ENCODE measurements at places on chromosomes 11 and 22. TPM values are rescaled to one million over a fixed set of nuclear protein-coding genes. Genes with fewer than 3 reads are reported as not detected.

DNA sequence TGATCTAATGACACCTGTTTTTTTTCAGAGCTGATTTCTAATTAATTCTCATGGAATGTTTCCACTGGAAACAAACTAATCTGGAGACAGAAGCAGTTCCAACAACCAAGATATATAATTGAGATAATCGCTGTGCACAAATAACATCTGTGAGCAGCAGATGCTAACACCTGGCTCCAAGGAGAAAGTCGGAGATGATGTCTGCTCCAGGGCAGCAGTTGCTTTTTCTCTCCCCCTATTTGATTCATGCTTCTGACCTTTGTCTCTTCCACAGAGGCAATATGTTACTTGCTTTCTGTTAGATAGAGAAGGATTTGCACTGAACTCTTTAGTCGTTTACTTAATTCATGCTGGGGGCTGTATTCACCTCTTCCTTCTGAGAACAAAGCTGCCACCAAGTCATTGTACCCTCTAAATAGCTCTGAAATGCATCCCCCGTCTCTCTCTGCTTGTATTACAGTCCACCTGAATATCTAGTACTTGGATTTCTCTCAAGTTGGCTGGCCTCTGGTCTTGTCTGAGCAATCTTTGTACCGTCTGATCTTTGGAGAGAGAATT, 187.4 kb downstream of the MYO18B start:
- DNase-seq, result no peak

PRDM10 gene
- 4.3 TPM for total RNA-seq

- no peak for DNase-seq
These were observed 1.8 kb downstream of the ST3GAL4 start for GRCh38 chr11:126357055-126357962.

GRCh38 chr22:29073618-29074275, 912 bp downstream of the KREMEN1 start:
- DNase-seq, result no peak

- no peak for DNase-seq
These were observed 1173.0 kb upstream of the CNTN5 start for GRCh38 chr11:97847730-97848129.

TEF gene
- 6.9 TPM for total RNA-seq

DNA sequence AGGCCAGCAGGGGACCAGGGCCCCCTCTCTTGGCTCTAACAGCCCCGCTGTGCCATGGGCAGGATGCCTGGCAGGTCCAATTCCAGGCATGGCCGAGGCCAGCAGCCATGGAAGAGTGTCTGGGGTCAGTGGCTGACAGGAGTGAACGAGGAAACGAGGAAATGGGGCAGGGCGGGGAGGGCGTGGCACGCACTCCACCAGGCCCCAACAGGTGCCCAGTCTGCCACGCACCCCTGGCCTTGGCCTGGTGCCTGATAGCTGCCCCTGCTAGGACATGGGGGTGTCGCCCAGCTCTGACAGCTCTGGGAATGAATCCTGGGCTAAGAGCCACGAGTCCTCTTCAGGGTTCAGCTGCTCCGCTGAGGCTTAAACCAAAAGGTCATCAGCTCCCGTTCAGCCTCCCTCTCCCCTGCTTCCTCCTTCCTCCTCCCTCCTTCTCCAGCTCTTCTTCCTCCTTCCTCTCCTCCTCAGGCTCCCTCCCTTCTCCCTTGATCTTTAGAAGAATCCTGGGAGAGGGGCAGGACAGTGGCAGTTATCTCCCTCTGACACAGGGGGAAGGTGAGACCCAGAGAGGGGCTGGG, 11.5 kb upstream of the TBC1D22A start:
- DNase-seq, result no peak

DNA sequence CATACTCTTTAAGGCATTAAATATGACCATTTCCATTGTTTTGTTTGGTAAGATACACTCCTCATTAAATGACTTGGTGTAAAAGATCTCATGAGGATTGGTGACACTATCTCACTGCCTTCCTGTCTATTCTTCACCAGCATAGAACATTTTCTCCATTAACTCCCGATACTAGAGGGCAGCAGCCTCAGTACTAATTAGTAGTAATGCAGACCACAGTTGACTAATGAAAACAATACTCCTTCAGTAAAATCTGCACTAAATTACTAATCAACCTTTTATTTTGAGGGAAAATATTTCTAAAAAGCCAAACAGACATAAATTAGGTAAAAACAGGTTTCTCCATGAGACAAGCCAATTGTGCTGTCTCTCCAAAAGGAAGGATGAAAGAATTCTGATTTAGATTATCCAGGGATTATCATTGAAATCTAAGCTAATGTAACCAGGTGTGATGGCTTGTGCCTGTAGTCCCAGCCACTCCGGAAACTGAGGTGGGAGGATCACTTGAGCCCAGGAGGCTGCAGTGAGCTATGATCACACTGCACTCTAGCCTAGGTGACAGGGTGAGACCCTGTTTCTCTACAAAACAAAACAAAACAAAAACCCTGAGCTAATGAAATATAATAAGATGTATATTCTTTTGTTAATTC, 9.4 kb downstream of the PGM2L1 start:
- DNase-seq, result peak; percentile 80

DNA sequence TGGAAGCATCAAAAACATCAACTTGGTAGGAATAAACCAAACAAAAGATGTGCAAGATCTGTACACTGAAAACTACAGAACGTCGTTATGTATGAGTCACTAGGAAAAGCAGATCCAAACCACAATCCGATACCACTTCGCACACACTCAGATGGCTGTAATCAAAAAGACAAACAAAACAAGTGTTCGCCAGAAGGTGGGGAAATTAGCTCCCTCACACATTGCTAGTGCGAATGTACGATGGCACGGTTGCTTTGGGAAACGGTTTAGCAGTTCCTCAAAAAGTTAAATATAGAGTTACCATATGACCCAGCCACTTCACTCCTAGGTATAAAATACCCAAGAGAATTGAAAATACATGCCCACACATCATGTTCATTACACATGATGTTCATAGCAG, 14.8 kb upstream of the CARD10 start:
- no peak for DNase-seq

- DNase-seq, result no peak
These were observed 13.9 kb downstream of the OTUB1 start for GRCh38 chr11:64000026-64000739.

CFAP300 gene
- not detected for total RNA-seq

- DNase-seq, result peak; percentile 95
These were observed 21.5 kb downstream of the PRRG4 start for GRCh38 chr11:32851251-32851650.

GRCh38 chr22:44669561-44669976, 32.4 kb upstream of the PRR5 start:
- peak; percentile 52 for DNase-seq

DNA sequence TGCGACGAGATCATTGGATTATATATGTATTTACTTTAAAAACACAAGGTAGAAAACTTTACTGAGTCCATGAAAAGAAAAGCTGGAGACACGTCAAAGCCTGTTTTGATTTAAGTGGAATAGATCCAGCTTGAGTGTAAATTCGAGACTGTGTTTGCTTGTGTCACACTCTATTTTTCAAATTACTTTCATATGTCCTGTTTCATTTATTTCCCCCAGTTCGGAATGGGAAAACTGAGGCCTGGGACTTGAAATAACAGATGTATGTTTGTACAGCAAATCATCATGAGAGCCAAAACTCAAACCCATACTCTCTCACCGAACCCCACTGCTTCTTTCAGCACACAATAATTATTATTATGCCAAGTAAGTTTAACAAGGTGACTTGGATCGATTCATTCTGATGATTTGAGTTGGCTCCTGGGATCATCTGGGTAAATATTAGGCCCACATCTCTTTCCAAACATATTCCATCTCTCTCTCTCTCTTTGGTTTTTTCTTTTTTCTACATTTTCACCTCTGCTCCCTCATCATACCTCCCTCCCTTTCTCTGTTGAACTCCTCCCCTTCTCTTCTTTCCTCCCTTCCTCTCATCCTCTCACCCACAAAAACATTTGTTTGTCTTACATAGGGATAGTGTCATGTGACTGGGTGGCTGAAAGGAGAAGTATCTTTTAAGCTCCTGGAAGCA, 21.2 kb downstream of the FZD4 start:
- no peak for DNase-seq

GRCh38 chr11:126434950-126435335, 79.5 kb downstream of the ST3GAL4 start:
- DNase-seq, result no peak

HEPHL1 gene
- not detected for total RNA-seq

DNA sequence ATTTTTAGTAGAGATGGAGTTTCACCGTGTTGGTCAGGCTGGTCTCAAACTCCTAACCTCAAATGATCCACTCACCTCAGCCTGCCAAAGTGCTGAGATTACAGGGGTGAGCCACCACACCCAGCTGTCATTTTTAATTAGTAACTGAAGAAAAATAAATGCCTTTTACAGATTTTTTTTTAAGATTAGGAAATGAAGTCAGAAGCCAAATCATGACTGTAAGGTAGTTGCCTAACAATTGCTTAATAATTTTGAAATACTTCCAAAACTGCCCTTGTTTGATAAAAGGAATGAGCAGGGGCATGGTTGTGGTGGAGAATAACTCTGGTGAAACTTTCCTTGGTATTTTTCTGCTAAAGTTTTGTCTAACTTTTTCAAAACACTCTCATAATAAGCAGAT, 98.9 kb upstream of the SLC5A12 start:
- no peak for DNase-seq

Measured in SK-MEL-5 (cell line).